Activated naive CD4-positive, alpha-beta T cell (primary cell): ENCODE measurements at places on chromosomes 12 and 14.

- no peak for DNase-seq
Observed at GRCh38 chr14:103123634-103124500, 606 bp downstream of the TNFAIP2 start.

GRCh38 chr12:119338593-119339363 is 4.2 kb downstream of the CCDC60 start:
- DNase-seq = no peak

GRCh38 chr12:82745063-82745674 is 58.5 kb downstream of the TMTC2 start:
- no peak for DNase-seq

DNA sequence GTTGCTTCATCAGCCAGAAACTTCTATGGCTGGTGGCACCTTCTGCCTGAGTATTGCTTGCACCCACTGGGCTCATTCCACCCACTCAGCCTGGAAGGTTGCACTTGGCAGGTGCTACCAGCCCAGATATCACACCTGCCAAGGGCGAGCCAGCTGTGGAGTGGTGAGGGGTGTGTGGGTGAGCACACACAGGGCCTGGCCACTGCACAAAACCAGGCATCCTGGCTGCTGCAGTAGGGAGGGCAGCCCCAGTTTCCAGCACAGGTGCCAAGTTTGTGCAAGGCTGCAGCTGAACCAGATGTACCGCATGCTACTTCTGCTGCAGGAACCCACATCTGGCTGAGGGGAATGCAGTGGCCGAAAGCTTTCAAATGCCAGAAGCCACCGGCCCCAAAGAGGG is 1147.8 kb downstream of the FSCB start:
- DNase-seq = no peak

GRCh38 chr12:115988212-115988611 is 289.3 kb downstream of the MED13L start:
- no peak for DNase-seq

GRCh38 chr12:12685305-12685704 is 10.7 kb downstream of the GPR19 start:
- DNase-seq = no peak

GRCh38 chr12:63848450-63848849 is 4.0 kb downstream of the SRGAP1 start:
- DNase-seq = no peak

- no peak for DNase-seq
Observed at GRCh38 chr12:62882140-62882539, 52.8 kb downstream of the PPM1H start.

GRCh38 chr14:70281939-70282338 is 77.5 kb downstream of the COX16 start:
- DNase-seq = no peak

DNA sequence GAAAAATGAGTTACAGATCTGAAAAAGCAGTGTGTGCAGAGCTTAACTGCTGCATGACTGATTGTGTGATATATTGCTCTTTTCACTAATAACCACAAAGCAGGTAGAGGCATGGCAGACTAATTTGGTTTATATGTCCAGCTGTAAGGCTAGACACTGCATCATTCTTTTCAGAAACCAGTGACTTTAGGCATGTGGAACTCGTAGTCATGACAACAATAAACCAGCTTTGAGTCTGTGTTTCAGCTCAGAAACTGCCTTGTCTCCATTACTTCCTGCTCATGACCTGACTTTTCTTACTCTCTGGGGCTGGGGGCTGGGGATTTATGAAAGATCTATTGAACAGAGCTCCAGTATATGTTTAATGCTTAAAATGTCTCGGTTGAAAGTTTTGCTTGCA is 146.8 kb upstream of the LRIG3 start:
- no peak for DNase-seq

DNA sequence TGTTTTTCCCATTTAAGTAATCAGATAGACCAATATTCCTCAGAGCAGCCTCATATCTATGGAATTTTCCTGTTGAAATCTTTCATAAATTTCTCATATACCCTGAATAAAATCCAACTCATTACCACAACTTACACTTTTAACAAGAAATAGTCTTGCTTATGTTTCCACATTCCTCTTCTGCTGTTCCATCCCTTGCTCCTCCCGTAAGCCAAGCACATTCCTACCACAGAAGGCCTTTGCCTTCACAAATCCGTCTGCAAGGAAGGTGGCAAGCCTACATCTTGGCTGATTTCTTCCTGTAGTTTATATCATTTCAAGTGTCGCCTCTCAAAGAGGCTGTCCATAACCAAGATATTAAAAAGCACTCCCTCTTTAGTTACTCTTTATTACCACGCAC is 127.7 kb downstream of the C12orf50 start:
- no peak for DNase-seq

GRCh38 chr12:93167331-93167730 is 210.4 kb upstream of the NUDT4 start:
- DNase-seq = no peak

DNA sequence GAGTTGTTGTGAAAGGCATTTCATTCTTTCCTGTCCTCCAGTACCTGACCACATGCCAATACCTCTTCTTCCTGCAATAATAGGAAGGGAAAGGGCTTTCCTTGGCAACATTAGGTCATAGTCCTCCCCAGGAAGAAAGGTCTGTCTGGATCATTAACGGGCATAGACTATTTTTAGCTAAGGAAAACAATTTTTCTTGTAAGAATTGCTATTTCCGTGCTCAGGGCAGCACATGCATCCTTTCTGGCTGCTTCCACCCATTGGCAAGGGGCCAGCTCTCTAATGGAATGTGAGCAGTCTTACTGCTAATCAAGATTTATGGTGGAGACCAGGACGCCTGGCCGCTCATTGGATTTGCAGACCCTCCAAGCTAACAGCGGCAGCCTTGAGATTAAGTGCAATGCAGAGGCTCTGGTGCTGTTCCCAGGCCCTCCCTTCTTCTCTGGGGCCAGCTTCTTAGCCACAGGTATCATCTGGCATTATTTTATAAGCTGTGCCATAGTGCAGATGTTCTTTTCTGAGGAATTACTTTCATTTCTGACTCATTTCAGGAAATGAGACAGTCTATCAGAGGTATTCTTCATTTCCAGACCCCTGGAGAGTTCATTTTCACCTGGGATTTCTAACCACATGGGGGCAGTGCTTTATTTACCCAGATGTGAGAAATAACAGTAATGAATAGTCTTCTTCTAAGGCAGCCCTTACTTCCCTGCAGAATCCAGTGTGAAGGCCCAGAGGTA is 52.9 kb downstream of the ANO6 start:
- DNase-seq = no peak

GRCh38 chr12:62919838-62920237 is 15.1 kb downstream of the PPM1H start:
- no peak for DNase-seq

DNA sequence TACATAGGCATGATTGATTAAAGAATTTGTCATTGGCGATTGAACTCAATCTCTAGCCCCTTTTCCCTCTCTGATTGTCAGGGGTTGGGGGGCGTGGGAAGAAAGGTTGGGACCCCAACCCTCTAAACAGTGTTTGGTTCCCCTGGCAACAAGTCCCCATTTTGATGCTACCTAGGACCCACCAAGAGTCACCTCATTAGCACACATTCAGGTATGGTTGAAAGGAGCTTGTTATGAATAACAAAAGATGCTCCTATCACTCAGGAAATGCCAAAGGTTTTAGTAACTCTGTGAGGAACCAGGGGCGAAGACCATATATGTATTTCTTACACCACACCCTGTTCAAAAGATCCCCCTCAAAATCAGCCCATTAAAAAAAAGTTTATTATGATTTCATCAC is 14.3 kb downstream of the RNF212B start:
- DNase-seq = no peak

DNA sequence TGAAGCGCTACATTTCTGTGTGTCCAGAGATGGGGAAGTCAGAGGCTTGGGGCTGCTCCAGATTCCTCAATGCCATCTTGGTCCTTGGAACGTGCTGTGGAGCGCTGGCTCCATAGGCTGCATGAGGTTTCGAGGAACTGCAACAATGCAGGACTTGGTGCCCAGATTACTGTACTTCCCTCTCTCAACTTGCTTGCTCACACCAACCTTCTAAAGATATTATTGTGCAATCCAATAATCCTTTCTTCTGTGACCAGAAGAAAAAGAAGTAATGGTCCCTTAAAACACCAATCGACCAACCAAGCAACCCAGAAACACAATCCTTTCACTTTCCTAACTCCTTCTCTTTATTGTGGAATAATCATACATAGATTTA is 3.7 kb downstream of the PRICKLE1 start:
- no peak for DNase-seq

DNA sequence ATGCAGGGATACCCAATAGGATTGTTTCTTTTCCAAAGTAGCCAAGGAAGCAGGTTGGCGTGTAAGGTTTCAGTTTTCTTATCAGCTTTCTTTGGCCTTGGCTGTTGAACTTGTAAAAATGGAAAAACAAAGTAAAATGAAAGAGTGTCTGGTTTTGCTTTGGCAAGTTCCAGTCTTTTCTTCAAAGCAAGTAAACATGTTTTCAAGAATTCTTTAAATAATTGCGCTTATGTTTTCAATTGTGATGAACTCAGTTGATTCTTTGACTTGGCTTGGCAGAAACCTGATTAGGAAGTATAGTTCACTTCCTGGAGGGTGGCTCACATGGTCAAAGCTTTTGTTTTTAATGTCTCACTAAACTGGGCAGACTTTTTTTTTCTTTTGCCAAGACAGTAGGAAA is 112.2 kb upstream of the USP44 start:
- DNase-seq = no peak

GRCh38 chr14:53845813-53846693 is 110.6 kb downstream of the BMP4 start:
- no peak for DNase-seq

DNA sequence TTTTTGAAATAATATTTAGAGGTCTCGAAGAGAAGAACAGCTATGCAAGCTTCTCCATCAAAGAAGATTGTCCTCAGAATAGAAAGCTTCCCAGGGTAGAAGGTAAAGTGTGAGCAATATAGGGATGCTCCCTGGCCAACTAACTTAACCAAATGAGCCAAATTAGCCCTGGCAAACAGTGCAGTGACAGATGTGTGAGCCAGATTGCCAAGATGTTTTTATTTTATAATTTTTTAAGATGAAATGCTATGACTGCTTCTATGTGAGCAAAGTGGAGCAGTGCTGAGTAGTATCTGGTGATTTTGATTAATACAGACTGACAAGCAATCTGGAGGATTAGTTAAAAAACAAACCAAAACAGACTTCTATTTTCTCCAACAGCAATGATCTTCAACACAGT is 202.1 kb downstream of the NOVA1 start:
- no peak for DNase-seq

DNA sequence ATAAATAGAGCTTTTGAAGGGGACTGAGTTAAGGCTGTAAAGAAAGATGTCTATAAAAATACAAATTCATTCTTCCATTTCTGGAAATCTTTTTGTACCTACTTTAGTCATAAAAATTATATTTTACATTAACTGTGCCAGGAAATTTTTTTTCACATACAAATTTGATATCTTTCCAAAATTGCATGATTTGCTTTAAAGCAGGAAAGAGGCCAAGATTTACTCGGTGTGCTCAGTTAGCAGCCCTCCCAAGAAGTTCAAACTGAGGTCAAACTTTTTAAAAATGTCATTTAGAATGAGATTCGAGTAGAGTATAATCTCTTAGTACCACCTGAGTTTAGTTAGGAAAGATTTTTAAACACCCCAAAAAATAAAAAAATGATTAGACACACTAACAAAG is 173.2 kb upstream of the GRIP1 start:
- no peak for DNase-seq

GRCh38 chr12:157644-158043 is 56.3 kb downstream of the SLC6A12 start:
- no peak for DNase-seq

DNA sequence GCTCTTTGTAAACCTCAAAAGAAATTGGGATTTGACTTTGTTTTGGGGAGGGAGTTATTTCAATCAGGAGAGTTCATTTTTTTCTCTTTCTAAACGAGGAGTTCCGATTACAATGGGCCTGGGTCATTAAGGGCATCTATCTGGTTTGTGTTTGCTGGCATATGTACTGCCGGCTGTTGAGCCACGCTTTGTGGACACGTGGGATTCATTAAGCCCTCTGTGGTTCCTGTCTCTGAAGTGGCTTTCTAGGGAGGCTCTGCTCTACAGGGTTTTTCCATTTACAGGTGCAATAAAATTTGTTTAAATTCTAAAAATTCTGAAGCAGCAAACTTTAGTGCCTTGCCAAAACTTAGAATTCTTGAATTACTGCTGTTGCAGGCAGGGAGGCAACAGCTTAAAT is 57.9 kb downstream of the GNS start:
- no peak for DNase-seq

- DNase-seq = no peak
Observed at GRCh38 chr12:92952394-92952793, 23.3 kb upstream of the EEA1 start.
